Activated CD8-positive, alpha-beta T cell treated with anti-CD3 and anti-CD28 coated beads for 36 hours (primary cell): ENCODE measurements at places on chromosomes 6 and 20.

DNA sequence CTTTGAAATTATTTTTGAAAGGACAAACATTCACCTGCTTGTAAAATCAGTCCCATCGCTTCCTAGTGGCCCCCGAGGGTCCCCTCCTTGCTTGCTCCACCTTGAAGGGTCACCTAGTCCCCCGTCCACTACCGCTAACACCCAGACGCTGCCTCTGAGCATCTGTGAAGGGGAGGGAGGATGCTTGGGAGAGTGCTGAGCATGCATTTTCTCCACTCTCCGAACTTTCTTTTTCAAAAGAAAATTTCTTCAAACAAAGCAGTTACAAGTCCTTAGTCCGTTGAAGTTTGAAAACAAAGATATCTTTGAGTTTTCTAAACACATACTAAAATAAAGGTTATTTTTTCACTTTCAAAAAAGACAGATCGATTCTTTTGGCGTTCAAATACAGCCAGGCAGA lies 224.3 kb upstream of the ARID1B start:
- no peak for DNase-seq

DNA sequence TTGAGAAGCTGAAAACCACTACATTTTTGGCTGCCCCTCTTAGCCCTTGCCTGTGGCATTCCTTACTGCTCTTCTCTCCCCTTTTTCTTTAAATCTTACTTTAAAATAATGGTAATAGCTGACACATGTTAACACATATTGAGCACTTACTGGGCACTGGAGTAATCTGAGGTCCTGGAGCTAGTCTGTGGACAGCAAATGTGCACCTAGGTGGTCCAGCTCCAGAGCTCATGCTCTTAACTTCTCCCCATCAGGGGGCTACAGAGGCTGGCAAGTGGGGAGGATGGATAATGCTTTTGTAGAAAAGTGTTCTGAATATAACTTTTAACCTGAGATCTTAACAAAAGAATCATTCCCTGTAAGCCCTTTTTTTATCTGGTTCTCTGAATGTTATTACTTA lies 74.8 kb downstream of the ADGRB3 start:
- no peak for DNase-seq

- no peak for DNase-seq
These were observed 181.8 kb downstream of the DLL1 start for GRCh38 chr6:170108890-170109587.

GRCh38 chr6:166029506-166029905 lies 138.1 kb downstream of the TBXT start:
- DNase-seq, result no peak

DNA sequence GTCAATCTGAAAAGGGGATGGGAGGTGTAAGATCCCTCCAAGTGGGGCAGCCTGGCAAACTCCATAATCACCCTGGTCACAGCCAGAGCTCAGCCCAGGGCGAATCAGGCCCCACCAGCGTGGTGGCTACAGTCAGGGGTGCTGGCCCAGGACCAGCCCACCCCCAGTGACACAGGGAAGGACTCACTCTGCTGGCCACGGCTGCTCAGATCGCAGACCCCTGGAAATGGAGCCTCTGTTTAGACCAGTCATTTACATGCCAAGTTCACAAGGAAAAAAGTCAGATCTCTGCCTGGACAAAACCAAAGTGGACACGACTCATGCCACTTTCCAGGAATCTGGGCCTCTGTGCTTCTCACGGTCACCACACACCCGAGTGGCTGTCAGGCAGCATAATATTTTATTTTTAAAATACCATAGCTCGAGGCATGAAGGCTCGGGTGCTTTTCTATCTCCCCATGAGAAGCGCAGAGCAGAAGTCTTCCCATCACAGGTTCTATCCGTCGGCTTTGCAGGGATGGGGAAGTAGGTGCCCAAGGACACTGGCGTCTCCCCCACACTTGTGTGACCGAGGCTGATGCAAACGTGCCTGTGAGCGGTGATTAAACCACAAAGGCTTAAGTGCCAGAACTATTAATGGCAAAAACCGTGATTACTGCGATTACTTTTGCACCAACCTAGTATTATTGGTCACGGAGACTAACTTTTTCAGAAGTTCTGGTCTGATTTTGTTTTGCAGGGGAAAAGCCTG lies 13.0 kb downstream of the PXDC1 start:
- no peak for DNase-seq

GRCh38 chr6:64850121-64850520 lies 856.9 kb downstream of the EYS start:
- no peak for DNase-seq
